A549 treated with CORT108297 at 1 μM for 4 hours (cell line): ENCODE measurements at places on chromosomes 2 and 18. TPM values are rescaled to one million over a fixed set of nuclear protein-coding genes. Genes with fewer than 3 reads are reported as not detected.

GAREM2 gene
- total RNA-seq = 5.0 to 10.6 TPM (median 7.4 TPM) in 5 replicates

TGFBRAP1 gene
- total RNA-seq = 15.2 to 18.1 TPM (median 16.8 TPM) in 5 replicates

CXCR4 gene
- 0.28 to 0.75 TPM (median 0.51 TPM) in 5 replicates for total RNA-seq

GALNT14 gene
- 44.4 to 51.6 TPM (median 48.4 TPM) in 5 replicates for total RNA-seq

SPP2 gene
- total RNA-seq = not detected in 5 replicates

RAX gene
- not detected in 5 replicates for total RNA-seq

IL1RL1 gene
- total RNA-seq = 0.67 to 1.2 TPM (median 0.86 TPM) in 5 replicates

SERPINB13 gene
- total RNA-seq = not detected in 5 replicates

GNLY gene
- total RNA-seq = 0.08 TPM in 1 of 5 replicates, not detected in the others

UGP2 gene
- total RNA-seq = 79.4 to 121 TPM (median 87.8 TPM) in 5 replicates

AQP12A gene
- not detected in 5 replicates for total RNA-seq

CAPN14 gene
- 0.02 to 0.07 TPM (median 0.03 TPM) in 4 of 5 replicates, not detected in the other for total RNA-seq

CPLX4 gene
- not detected in 5 replicates for total RNA-seq

VWA3B gene
- total RNA-seq = 0.06 to 0.26 TPM (median 0.09 TPM) in 5 replicates

FOSL2 gene
- 42.3 to 56.8 TPM (median 48.3 TPM) in 5 replicates for total RNA-seq
